CD8-positive, alpha-beta memory T cell (primary cell): ENCODE measurements at places on chromosomes 12 and 14. TPM values are rescaled to one million over a fixed set of nuclear protein-coding genes. Genes with fewer than 3 reads are reported as not detected.

Gene EP400
- 48.8 TPM for total RNA-seq

Gene NR1H4
- not detected for total RNA-seq

Gene MDM1
- 25.3 TPM for total RNA-seq

Gene TTC6
- not detected for total RNA-seq

Gene ERP27
- total RNA-seq, result 2.1 TPM

DNA sequence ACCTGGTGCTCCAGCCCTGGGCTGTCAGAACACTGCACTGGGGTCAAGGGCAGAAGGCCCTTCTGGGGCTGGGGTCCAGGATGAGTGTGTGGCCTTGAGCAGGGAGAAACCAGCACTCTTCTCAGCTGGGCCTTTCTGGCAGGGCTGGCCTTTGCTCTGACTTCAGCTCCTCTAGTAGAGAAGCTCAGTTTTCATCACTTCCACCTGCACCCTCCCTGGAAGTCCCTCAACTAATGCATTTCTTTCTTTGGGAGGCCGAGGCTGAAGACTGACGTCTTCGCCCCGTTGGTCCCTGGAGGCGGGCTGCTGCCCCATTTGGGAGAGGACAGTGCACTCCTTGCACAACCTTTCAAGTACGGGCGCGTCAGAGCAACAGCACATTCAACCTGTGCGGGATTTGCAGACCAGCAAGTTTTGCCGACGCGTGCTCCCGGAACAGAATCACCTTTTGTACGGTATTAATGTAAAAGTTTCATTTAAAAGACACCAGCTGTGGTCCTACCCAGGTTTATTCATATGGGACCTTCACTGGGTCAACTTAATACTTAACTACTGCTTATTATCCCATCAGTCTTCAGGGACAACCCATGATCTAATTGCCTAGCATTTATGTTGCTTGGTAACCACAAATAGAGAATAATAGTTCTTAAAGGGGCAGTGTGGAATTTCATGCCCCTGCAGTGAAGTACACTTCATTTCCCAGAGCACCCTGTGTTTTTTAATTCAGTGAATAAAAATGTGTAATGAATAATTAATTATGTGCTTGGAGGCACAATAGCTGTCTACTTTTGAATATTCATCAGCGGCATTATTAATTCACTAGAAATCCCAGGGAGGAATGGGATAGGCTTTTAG is 134.8 kb upstream of the VRK1 start:
- H3K27ac ChIP-seq, result no peak overlapping the region
- no peaks in the 10 kb centered on the region for H3K4me1 ChIP-seq
- no peak for DNase-seq
- no peaks in the 10 kb centered on the region for H3K36me3 ChIP-seq
- no peak overlapping the region for H3K4me3 ChIP-seq

- no peak overlapping the region for H3K27ac ChIP-seq
- no peak overlapping the region for H3K4me3 ChIP-seq
Observed at GRCh38 chr14:61218157-61218556, 63.0 kb downstream of the TMEM30B start.

DNA sequence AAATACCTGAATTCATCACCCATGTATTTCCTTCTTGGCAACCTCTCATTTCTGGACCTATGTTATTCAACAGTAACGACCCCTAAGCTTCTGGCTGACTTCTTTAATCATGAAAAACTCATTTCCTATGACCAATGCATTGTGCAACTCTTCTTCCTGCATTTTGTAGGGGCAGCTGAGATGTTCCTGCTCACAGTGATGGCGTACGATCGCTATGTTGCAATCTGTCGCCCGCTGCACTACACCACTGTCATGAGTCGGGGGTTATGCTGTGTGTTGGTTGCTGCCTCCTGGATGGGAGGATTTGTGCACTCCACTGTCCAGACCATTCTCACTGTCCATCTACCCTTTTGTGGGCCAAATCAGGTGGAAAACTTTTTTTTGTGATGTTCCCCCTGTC is 356 bp downstream of the OR4Q2 start:
- DNase-seq, result no peak
- H3K4me3 ChIP-seq, result no peak overlapping the region
- no peaks in the 10 kb centered on the region for H3K27me3 ChIP-seq
- no peak overlapping the region for H3K27ac ChIP-seq
- H3K4me1 ChIP-seq, result no peaks in the 10 kb centered on the region

GRCh38 chr12:47822863-47823262 is 3.2 kb upstream of the HDAC7 start:
- peaks cover 78% of the 10 kb centered on the region for H3K4me1 ChIP-seq
- H3K27me3 ChIP-seq, result no peaks in the 10 kb centered on the region
- no peaks in the 10 kb centered on the region for H3K36me3 ChIP-seq

DNA sequence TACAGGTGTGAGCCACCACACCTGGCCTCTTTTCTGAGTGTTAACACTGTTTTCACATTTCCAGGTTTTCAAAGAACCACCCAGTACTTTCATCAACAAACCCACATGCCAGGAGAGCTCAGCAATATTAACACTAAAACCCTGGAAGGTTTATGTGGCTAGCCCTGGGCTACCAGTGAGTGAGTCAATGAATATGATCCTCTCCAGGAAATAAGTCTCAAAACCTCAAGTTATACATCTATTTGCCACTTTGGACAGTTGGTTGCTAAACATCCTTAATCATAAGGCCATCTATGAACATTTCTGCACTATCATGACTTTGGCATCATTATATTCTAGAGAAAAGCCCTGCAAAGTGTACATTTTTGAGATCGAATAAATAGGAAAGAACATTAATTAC is 6.3 kb upstream of the CDKL1 start:
- no peaks in the 10 kb centered on the region for H3K27me3 ChIP-seq
- H3K27ac ChIP-seq, result no peak overlapping the region
- no peaks in the 10 kb centered on the region for H3K4me1 ChIP-seq
- no peak for DNase-seq

- no peak overlapping the region for H3K4me3 ChIP-seq
- DNase-seq, result peak; percentile 67
- no peak overlapping the region for H3K27ac ChIP-seq
- no peaks in the 10 kb centered on the region for H3K36me3 ChIP-seq
- H3K4me1 ChIP-seq, result no peaks in the 10 kb centered on the region
Observed at GRCh38 chr14:21965042-21965441, 291.4 kb upstream of the OR4E1 start.

- H3K36me3 ChIP-seq, result peaks cover 11% of the 10 kb centered on the region
- peaks cover 31% of the 10 kb centered on the region for H3K4me1 ChIP-seq
- H3K27me3 ChIP-seq, result no peaks in the 10 kb centered on the region
- peak overlapping the region; percentile 36 for H3K4me3 ChIP-seq
Observed at GRCh38 chr12:56190695-56191155, 1.4 kb upstream of the SMARCC2 start.

GRCh38 chr14:93733631-93734030 is 54.7 kb downstream of the PRIMA1 start:
- H3K4me3 ChIP-seq, result no peak overlapping the region
- H3K27ac ChIP-seq, result no peak overlapping the region
- no peak for DNase-seq
- no peaks in the 10 kb centered on the region for H3K27me3 ChIP-seq

- H3K27me3 ChIP-seq, result no peaks in the 10 kb centered on the region
- H3K36me3 ChIP-seq, result no peaks in the 10 kb centered on the region
- no peak overlapping the region for H3K27ac ChIP-seq
- H3K4me3 ChIP-seq, result no peak overlapping the region
- H3K4me1 ChIP-seq, result no peaks in the 10 kb centered on the region
Observed at GRCh38 chr12:107571492-107571891, 114.1 kb upstream of the PWP1 start.

- H3K4me3 ChIP-seq, result no peak overlapping the region
- no peak overlapping the region for H3K27ac ChIP-seq
- no peak for DNase-seq
- H3K36me3 ChIP-seq, result no peaks in the 10 kb centered on the region
Observed at GRCh38 chr14:24834956-24835355, 201.0 kb upstream of the GZMB start.

- DNase-seq, result no peak
- no peaks in the 10 kb centered on the region for H3K36me3 ChIP-seq
- no peaks in the 10 kb centered on the region for H3K27me3 ChIP-seq
- no peak overlapping the region for H3K4me3 ChIP-seq
- H3K4me1 ChIP-seq, result no peaks in the 10 kb centered on the region
Observed at GRCh38 chr12:70971001-70971794, 50.7 kb upstream of the PTPRR start.

DNA sequence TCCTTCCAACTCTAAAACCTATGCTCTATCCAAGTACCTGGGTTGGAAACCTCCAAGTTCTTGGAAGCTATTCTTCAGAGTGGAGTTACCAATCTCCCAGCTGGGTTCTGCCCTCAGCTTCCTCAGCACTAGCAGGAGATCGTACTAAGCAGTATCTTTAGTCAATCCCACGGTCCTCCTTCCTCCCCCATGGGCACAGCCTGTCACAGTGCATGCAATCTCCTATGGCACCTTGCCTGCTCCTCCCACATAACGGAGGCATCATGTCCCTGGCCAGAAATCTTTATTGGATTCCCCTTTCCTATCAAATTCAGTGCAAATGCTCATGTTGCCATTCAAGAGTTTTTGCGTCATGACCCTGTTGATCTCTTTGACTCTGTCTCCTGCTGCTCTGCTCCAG is 5.4 kb upstream of the LPAR5 start:
- no peak overlapping the region for H3K27ac ChIP-seq
- H3K4me1 ChIP-seq, result no peaks in the 10 kb centered on the region
- H3K4me3 ChIP-seq, result no peak overlapping the region
- H3K27me3 ChIP-seq, result no peaks in the 10 kb centered on the region
- no peaks in the 10 kb centered on the region for H3K36me3 ChIP-seq

DNA sequence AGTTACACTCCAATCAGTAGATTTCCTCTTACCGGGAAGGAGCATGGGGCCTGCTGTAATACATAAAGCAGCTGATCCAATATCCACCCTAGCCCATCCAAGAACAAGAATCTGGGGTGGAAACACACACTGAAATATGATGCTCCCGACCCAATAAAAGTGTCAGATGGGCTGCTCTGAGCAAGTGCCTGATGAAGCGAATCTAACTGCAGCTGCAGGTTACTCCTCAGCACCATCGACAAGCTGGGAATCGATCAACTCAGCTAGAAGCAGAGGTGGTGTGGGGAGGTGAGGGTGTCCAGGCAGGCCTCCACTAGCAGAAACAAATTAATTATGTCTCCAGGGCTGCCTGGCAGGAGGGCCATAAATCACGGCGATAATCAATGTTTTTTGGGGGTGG is 64.0 kb upstream of the WSCD2 start:
- no peak for DNase-seq
- H3K4me1 ChIP-seq, result no peaks in the 10 kb centered on the region
- H3K27me3 ChIP-seq, result no peaks in the 10 kb centered on the region
- no peaks in the 10 kb centered on the region for H3K36me3 ChIP-seq
- no peak overlapping the region for H3K27ac ChIP-seq
- H3K4me3 ChIP-seq, result no peak overlapping the region

GRCh38 chr12:118107011-118107410 is 3.2 kb upstream of the VSIG10 start:
- H3K4me3 ChIP-seq, result no peak overlapping the region
- H3K36me3 ChIP-seq, result no peaks in the 10 kb centered on the region
- DNase-seq, result no peak
- H3K27ac ChIP-seq, result no peak overlapping the region
- peaks cover 4% of the 10 kb centered on the region for H3K4me1 ChIP-seq
- H3K27me3 ChIP-seq, result no peaks in the 10 kb centered on the region

GRCh38 chr14:90778571-90779255 is 37.5 kb downstream of the TTC7B start:
- DNase-seq, result no peak
- H3K4me3 ChIP-seq, result no peak overlapping the region
- no peak overlapping the region for H3K27ac ChIP-seq
- H3K27me3 ChIP-seq, result no peaks in the 10 kb centered on the region

DNA sequence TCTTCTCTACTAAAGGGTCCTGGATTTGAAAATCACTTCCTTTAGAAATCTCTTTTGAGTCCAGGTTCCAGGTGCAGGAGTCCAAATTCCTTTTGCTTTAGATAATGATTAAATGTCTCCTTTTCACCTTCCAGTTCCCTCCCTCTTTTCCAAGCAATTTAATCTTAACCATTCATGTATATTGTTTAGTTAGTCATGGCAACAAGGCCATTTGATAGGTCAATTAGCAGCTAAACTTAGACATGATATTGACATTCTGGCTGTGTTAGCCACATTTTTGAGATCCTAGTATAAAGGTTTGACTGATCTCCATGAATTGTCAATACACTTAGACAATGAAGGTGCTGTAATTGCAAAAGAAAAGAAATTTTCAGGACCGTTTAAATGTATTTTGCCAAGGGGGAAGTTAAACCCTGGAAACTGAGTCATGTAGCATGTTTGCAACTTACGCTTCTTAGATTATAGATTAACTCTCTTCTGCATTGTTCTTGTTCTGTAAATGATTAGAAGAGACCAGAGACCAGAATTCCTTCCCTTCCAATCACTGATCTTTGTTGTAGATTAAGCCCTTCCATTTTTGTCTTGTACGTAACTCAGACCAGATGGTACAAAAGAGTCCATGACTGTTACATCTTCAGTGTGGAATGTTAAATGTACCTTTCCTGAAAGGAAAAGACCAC is 12.4 kb upstream of the C12orf75 start:
- no peak for DNase-seq
- H3K4me1 ChIP-seq, result peaks cover 6% of the 10 kb centered on the region
- H3K27me3 ChIP-seq, result no peaks in the 10 kb centered on the region
- H3K27ac ChIP-seq, result no peak overlapping the region
- no peak overlapping the region for H3K4me3 ChIP-seq

GRCh38 chr14:90788031-90788430 is 28.2 kb downstream of the TTC7B start:
- no peak overlapping the region for H3K4me3 ChIP-seq
- H3K27me3 ChIP-seq, result no peaks in the 10 kb centered on the region
- no peak for DNase-seq
- H3K4me1 ChIP-seq, result no peaks in the 10 kb centered on the region
- H3K27ac ChIP-seq, result no peak overlapping the region
- no peaks in the 10 kb centered on the region for H3K36me3 ChIP-seq

- no peaks in the 10 kb centered on the region for H3K36me3 ChIP-seq
- H3K4me3 ChIP-seq, result no peak overlapping the region
- peaks cover 19% of the 10 kb centered on the region for H3K4me1 ChIP-seq
- H3K27ac ChIP-seq, result no peak overlapping the region
- no peaks in the 10 kb centered on the region for H3K27me3 ChIP-seq
Observed at GRCh38 chr12:91884230-91884629, 261.4 kb downstream of the BTG1 start.

DNA sequence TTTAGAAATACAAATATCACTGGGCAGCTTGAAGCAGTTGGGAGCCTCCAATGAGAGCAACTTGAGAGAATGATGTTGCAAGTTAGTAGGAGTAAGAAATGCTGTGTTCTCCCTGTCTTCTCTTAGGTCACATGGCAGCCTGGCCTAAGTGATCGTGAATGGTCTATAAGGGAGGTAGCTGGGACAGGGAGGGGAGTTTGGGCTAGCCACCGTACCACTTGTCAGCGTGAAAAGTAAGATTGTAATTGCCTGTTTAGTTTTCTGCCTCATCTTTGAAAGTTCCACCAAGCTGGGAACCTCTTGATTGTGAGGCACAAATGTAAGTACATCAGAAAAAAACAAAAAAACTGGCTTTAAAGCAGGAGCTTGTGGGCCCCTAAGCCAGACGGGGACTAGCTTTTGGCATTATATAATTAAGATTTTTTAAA is 36.4 kb downstream of the MDM2 start:
- DNase-seq, result no peak
- no peaks in the 10 kb centered on the region for H3K27me3 ChIP-seq
- no peak overlapping the region for H3K4me3 ChIP-seq
- no peak overlapping the region for H3K27ac ChIP-seq
- H3K4me1 ChIP-seq, result no peaks in the 10 kb centered on the region

GRCh38 chr14:22651586-22651985 is 7.4 kb upstream of the OR6J1 start:
- no peak overlapping the region for H3K27ac ChIP-seq
- H3K4me1 ChIP-seq, result no peaks in the 10 kb centered on the region
- H3K4me3 ChIP-seq, result no peak overlapping the region
- H3K36me3 ChIP-seq, result no peaks in the 10 kb centered on the region
